Renal cortical epithelial cell (primary cell): ENCODE measurements at places on chromosomes 12 and 14. TPM values are rescaled to one million over a fixed set of nuclear protein-coding genes. Genes with fewer than 3 reads are reported as not detected.

GRCh38 chr12:113909776-113910420, 56.2 kb downstream of the RBM19 start:
- DNase-seq, result no peak

DNA sequence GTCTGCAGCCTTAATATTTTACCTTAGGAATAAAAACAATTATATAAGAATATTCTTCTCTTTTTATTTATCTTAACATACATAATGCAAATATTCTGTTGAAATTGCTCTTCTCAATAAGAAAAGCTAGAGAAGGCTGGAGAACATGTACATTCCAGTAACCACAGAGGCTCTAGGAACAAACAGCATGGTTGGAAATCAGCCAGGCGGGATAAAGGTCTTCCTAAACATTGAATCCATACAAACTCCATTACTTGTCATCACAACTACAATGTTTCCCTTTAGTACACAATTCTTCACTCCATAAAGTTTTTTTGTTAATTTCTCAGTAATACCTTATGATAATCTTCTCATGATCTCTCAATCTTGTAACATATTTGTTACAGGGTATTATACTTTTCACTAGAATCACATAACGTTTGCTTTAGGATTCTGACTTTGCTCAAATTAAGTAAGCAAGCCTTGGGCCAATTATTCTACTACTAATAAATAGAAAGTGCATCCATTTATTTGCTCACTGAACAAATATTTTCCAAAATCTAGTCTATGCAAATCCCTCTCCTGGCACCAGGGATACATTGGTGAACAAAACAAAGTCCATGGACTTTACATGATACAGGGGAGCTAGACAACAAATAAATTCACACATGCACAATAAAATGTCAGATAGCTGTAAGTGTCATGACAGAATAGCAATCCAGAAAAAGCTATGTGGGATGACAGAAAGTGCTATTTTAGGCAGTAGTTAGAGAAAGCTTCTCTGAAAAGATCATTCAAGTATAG, 237.5 kb upstream of the TMTC1 start:
- DNase-seq, result no peak

- DNase-seq, result no peak
Observed at GRCh38 chr12:105704787-105705186, 374.3 kb downstream of the C12orf75 start.

DNA sequence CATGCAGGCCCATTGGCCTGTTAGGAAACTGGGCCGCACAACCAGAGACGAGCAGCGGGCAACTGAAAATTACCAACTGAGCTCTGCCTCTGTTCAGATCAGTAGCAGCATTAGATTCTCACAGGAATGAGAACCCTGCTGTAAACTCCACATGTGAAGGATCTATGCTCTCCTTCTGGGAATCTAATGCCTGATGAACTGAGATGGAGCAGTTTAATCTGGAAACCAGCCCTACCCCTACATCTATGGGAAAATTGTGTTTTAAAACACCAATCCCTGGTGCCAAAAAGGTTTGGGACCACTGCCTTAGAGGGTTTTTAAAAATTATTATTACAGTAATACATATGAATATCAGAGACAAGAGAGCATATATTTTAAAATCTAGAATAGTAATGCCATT, 1144.5 kb downstream of the FSCB start:
- no peak for DNase-seq

DNA sequence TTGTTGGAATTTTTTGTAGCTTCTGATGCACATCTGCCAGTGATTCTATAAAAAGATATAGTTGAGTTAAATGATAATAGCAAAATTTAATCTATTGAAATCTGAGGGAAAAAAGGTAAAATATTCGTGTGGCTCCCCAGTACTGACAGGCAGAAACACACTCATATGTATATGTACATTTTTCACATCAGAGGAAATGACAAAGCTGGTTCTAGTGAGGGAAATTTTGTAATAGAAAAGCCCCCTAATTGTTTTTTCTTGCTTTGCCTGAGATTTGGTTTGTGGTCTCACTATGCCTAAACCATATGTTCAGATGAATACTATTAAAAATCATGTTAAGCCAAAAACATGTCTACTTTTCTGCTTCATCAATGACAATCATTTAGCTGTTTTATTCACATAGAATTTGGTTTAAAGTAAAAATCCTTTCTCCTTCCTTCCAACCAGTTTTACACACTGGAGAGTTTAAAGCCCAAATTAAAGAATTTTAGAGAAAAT, 203.5 kb downstream of the ANO6 start:
- DNase-seq, result no peak

- peak; percentile 53 for DNase-seq
Observed at GRCh38 chr14:49218436-49219092, 367.6 kb downstream of the RPS29 start.

DNA sequence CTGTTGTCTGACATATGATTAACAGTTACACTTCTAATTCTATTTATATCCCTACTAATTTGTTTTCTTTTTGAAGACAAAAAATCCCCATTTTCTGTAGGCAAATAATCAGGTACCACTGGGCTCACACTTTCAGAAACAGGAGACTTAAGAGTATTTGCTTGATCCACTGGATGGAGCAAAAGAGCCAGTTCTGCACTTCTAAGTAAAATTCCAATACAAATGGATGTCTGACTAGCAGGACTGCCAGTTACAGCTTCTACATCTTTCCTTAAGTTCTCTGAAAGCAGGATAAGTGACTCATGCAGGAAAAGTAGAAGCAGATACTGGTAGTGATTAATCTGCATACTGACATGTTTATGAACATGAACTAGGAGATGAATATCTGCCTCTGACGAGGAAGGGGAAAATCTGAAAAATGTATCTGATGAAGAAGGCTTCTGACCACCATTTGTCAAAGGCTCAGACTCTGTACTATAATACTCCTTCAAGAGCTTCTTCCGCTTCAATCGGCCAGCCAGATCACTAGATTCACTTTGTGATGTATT, 73.8 kb upstream of the ANKS1B start:
- peak; percentile 58 for DNase-seq

GRCh38 chr14:66043921-66044320, 442.2 kb upstream of the CCDC196 start:
- DNase-seq, result peak; percentile 18

DNA sequence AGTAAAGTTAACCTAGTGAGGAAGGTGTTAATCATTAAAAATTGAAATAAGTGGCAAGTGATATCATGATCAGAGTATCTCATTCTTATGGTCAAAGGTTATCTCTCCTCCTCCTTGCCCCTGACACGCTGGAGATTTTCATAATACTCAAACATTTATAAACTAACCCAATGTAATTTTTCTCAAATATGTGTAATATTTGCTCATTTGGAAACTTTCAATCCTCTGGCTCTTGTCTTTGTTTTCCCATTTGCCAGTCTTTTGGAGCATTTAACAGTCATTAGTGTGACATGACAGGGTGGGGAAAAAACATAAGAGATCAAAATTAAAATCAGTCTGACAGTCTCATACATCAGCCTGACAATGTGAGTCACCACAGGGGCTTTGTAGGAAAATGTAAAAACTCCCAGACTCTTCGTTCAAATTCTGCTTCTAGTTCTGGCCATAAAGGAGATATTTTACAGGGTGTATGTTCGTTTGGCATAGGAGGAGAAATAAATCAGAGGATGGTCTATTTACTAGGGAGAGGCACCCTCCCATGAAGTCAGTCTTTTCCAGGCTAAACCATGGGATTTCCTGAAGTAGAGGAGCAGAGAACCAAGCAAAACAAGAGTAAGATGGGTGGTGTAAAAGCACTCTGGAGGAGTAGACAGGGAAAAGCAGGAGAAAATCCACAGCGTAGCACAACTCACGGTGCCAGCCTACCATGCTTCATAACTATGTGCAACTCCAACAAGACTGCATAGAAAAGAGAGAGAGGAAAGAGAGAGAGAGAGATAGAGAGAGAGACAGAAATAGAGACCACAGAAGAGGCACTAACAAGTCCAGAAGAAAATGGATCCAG, 369.2 kb upstream of the PDE3A start:
- peak; percentile 39 for DNase-seq

DNA sequence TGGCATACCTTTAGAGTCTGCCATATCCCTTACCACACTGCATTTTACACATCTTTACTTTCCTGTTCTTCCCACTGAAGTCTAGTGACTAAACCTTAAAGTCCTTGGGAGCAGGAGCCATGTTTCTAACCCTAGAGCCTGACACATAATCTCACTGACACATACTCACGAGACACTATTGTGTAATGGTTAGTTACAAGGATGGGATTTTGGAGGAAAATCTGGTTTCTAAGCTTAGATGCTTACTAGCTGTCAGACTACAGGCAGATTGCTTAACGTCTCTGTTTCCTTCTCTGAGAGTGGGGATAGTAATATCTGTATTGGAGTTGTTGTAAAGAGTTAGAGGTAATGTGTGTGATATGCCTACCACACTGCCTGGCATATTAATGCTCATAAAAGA, 6.2 kb upstream of the DYRK4 start:
- no peak for DNase-seq

- no peak for DNase-seq
Observed at GRCh38 chr14:44027397-44027796, 479.7 kb downstream of the FSCB start.

DNA sequence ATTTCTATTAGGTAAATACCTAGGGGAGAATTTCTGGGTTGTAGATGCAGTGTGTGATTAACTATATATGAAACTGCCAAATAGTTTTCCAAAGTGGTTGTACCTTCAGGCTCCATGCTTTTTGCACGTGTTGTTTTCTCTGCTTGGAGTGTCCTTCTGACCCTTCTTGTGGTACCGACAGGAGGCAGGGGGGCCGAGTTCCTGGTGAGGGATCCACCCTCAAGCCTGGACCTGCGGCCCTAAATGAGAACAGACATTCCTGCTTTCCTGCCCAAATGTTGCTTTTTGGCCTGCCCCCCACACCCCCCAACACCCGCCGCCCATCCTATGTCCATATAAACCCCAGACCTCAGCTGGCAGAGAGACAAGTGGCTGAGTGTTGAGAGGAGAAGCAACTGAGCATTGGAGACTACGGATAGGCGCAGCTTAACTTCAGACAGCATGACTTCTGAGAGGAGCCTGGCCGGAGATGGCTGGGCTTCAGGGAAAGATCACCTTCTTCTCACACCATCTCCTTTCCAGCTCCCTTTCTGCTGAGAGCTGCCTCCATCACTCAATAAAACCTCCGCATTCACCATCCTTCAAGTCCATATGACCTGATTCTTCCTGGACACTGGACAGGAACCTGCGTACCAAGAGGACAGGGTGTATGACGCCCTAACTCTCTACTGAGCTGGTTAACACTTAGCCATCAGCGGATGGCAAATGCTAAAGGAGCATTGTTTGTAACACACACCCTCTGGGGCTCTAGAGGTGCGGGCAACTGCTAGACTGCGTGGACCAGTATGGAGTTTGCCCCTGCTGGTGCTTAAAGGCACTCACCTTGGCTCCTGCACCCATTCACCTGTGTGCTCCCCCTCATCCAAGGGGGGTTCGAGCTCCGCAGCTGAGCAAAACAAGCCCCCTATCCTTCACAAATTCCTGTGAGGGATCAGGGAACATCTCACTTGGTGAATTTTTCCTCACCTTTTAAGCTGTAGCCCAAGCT, 194.7 kb upstream of the FBXO33 start:
- no peak for DNase-seq

DNA sequence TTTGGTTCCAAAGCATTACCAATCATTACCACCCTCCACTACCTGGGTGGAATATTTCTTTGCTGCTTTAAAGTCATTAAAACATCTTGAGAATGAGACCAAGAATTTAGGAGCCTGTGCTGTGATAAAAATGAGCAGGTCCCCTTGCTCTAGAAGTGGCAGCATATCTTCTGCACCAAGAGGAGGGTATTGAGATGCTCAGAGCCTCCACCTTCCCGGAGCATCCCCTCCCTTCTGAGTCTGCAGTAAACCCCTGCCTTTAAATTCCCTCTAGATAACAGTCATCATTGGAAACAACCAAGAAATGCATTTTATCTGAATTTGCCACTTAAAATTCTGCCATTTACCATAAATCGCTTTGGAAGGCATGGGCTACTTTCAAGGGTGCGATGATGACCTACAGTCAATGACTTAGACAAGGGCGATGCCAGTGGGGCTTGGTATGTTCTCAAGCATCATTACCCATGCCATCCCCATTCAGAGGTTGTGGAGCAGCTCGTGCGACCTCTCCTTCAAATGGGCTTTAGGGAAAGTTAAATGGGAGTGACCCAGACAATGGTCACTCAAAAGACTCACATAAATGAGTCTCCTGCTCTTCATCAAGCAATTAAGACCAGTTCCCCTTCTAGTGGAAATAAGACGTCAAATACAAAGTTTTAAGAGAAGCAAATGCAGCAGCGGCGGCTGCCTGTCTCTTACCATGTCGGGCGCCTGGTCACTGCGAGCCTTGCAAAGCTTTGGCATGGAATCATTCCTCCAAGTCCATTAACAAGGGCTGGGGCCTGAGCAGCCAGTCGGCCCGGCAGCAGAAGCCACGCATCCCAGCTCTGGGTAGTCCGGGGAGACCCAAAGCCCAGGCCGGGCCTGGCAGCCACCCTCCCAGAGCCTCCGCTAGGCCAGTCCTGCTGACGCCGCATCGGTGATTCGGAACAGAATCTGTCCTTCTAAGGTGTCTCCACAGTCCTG, 334.5 kb downstream of the TMEM121 start:
- DNase-seq, result no peak

- DNase-seq, result no peak
Observed at GRCh38 chr14:50733494-50733893, 65.4 kb upstream of the SAV1 start.

- DNase-seq, result no peak
Observed at GRCh38 chr12:10147714-10148403, 17.9 kb upstream of the CLEC7A start.

GRCh38 chr14:57326253-57326652, 57.5 kb downstream of the AP5M1 start:
- no peak for DNase-seq

DNA sequence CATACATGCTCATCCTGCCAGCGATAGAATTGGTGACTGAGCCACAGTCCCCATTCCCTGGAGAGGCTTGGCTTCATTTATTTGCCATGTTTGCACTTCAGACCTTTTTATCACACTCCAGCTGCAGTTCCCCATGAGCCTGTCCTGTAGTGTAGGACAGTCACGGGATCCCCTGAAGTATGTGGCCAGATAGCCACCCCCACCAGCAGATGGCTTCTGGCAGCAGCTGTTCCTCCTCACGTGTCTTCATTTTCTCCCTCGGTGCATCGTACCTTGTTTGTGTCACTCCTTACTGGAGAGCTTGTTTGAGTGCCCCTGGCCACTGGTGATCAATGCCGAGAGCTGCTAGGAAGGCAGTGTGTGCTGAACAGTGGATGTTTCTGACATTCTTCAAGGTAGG, 40.2 kb downstream of the UBE3B start:
- DNase-seq, result no peak

The SLC39A5 gene
- 0.20 TPM in 1 of 2 replicates, not detected in the other for total RNA-seq

The SOCS2 gene
- total RNA-seq, result 6.5 and 36.1 TPM in 2 replicates

The ERBB3 gene
- 5.1 and 19.4 TPM in 2 replicates for total RNA-seq

The MGP gene
- total RNA-seq, result 0.35 and 0.80 TPM in 2 replicates

The DCAF4 gene
- 42.7 and 45.6 TPM in 2 replicates for total RNA-seq

The SPIC gene
- total RNA-seq, result not detected in 2 replicates

The CIROP gene
- not detected in 2 replicates for total RNA-seq

The COCH gene
- 1.0 and 27.1 TPM in 2 replicates for total RNA-seq

The SLC24A4 gene
- not detected in 2 replicates for total RNA-seq

The GPR137C gene
- total RNA-seq, result 0.35 and 2.6 TPM in 2 replicates

The NANOG gene
- not detected in 2 replicates for total RNA-seq

The LRRIQ1 gene
- total RNA-seq, result 0.87 and 8.7 TPM in 2 replicates

The SNRPF gene
- 8.2 and 12.7 TPM in 2 replicates for total RNA-seq
